ENCODE measurements at places on chromosomes 2 and 18. TPM values are rescaled to one million over a fixed set of nuclear protein-coding genes. Genes with fewer than 3 reads are reported as not detected.

DNA sequence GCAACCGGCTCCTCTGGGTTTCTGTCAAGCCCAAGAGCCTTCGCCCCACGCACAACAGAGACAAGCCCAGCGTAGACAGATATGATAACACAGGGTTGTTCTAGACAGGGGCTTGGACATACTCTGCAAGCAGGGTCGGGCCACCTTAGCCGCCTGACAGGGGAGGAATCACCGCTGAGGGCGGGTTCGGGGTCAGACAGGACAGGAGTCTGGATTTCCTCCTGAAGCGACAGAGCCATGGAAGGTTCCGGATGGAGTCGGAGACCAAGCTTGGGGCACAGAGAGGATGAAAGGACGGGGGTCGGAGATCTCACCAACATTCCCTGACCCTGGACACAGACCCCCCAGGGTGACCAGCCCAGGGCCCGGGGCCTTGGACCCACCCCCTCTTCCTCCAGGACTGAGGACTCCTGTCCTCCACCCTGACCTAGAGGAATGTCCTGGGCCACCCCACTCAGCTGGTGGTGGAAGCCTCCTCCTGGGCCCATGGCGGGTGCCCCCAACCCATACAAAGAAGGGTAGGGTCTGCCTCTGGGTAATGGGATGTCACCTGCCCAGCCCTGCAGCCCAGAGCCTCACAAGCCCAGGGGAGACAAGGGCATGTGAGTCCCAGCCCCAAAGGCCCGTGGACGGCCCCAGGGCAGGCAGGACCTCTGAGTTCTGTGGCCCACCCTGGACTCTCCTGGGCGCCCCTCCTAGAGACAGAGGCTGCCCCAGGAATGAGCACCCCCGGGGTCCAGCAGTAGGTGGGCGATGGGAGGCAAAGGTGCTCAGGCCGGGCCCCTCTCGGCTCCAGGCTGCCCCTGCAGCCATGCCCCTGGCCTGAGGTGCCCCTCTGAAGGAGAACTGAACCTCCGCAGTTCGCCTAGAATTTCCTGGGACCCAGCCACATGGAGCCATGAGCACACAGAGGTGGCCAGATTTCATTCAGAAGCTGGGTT lies 44.1 kb upstream of the GPC1 start:
- DNase-seq, result peak; percentile 4

GRCh38 chr2:217834057-217834620 lies 168.7 kb downstream of the TNS1 start:
- DNase-seq, result peak; percentile 84

DNA sequence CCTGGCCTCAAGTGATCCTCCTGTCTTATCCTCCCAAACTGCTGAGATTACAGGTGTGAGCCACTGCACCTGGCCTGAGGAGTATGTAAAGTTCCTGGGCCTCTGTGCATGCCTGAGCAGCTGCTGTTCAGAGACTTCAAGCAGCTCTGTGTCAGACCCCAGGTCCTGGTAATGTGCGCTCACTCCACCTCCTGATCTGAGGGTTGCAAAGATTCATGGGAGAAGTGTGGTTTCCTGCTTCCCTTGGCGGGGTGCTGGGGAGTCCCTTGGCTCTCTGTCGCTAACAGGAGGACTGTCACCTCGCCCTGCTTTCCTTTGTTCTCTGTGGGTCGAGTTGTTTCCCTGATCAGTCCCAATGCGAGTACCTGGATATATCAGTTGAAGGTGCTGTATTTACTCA lies 8.6 kb upstream of the IL36A start:
- no peak for DNase-seq

- DNase-seq, result no peak
Measured at GRCh38 chr2:95061119-95061512, 35.6 kb downstream of the MAL start.

DNA sequence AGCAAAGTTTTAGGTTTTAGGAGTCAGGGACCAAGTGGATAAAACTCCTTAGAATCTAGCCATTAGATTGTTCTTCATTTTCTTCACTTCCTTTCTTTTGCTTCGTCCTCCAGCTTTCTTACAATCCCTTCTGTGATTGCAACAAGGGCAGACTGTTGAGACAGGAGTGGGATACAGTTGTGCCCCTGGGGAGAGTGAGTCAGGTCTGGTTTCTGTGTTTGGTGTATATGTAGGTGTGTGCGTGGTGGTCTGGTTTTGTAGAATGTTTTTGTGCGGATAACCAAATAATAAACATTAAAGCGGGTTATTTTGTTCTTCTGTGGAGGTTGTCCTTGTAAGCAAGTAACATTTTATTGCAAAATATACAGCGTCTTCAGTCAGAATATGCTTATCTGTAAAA lies 7.3 kb downstream of the INSIG2 start:
- DNase-seq, result no peak

- DNase-seq, result no peak
Measured at GRCh38 chr2:68231061-68231372, 21.3 kb downstream of the PPP3R1 start.

- no peak for DNase-seq
Measured at GRCh38 chr18:6776188-6776587, 46.7 kb downstream of the ARHGAP28 start.

DNA sequence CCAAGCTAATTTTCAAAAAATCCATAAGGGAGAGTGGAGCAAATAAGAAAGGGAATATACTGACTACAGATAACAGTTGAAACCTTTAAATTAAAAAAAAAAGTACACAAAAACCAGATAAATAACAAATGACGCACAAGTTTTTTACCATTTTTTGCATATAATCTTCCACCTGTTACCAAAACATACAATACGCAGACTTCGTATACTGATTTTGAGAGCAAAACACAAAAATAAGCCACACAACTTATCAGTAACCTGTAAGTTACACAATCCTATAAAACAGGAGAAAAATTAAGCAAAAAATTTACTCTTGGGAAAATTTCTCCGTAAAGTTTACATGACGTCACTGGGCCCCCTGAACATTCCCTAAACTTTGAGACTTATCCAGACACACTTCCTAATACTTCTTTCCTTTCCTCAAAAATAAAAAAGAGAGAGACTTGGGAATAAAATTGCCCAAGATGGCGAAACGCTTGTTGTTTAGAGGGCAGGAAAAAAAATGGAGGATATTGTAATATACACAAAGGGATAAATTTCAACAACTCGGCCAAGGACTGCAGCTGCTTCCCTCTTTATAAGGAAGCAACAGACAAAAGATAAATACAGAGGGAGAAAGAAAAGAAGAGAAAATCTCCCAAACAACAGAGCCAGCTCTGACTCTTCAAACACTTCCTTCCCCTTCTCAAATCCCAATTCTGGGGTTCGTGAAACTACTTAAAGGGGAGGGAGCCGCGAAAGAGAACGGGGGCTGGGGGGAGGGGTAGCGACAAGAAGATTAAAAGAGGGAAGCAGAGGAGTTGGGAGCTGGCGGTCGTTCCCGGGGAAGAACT lies 1.6 kb downstream of the BAZ2B start:
- no peak for DNase-seq

DNA sequence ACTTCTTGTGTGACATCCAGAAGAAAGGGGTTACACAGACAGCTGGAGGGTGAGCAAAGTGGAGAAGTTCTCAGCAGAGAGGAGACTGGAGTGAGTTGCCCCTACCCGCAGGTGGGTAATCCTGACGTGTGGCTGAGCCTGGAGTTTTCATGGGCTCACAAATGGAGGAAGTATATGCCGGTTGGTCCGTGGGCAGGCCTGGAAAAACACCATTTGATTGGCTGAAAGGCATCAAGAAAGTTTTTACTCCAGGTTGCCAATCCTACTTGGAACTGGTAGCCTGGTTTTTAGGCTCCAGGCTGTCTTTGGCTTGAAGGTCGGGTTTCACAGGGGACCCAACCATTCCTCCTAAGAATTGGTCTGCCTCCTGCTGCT lies 1177.4 kb upstream of the LRRTM1 start:
- no peak for DNase-seq

DNA sequence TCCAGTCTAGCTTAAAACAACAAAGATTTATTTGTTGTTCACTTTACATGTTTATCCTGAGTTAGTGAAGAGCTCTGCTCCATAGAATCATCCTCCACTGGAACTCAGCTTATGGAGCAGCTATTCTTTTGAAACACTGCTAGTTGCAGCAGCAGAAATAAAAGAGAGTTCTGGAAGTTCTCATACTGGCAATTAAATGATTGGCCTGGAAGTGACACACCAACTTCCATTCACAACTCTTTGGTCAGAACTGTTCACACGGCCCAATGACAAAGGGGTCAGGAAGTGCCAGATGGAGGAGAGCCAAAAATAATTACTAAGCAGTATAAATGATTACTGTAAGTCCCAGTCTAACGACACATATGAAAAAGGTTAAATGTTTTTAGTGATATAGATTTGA lies 39.1 kb downstream of the FBXO11 start:
- DNase-seq, result peak; percentile 57

GRCh38 chr2:226767056-226767813 lies 32.4 kb downstream of the IRS1 start:
- peak; percentile 45 for DNase-seq

GRCh38 chr2:101766871-101767739 lies 69.6 kb downstream of the MAP4K4 start:
- DNase-seq, result no peak

DNA sequence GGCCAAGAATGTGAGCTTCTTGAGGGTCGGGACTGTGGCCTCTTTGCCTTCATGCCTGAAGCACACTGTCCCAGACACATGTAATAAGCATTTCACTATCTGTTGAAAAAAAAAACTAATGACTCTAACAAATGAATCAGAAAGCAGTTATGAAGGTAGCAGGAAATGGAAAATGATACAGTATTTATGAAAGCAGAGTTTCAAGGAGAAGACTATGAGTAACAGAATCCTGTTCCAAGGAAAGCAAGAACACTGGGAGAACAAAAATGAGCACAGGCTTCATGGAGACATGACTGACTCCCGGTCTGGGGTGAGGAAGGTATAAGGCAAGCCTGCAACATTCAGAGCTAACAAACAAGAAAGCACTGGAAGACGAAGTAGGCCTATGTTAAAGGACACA lies 190.8 kb downstream of the RNF152 start:
- no peak for DNase-seq

GRCh38 chr2:97005353-97005752 lies 19.0 kb upstream of the FAM178B start:
- no peak for DNase-seq

GRCh38 chr2:64862623-64863022 lies 126.6 kb upstream of the SLC1A4 start:
- no peak for DNase-seq

GRCh38 chr2:224461391-224461790 lies 59.5 kb upstream of the FAM124B start:
- DNase-seq, result no peak

DNA sequence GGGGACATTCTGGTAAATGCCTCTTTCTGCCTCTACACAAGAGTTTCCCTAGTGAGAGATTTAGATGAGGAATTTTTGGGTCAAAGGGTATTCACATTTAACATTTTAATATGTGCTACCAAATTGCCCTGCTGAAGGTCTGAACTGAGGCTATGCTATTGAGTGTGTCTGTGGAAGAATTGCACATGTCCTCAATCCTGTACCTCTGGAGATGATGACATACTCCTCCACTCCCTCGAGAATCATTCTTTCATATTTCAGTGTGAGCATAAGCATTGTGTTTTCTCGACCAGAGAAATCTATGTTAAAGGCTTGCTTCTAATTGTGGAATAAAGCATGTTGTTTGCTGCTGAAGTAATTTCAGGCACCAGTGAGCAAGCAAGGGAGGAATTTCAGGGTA lies 110.5 kb downstream of the TSN start:
- DNase-seq, result no peak

DNA sequence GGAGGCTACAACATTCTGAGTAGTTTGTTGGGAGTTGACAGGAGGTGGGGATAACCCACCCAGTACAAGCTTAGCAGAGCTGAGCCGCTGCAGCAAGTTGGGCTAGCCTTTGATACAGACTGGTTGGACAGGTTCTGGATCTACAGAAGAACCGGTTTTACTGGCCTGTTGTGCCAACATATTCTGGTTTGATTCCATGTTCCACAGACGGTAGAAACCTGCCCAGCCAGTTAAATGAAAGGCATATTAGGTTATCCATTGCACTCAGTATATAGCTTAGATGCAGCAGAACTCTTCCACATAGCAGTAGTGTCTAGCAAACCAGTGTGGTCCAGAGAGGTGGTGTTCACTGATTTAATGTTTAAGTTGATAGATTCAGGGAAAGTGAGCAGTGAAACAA lies 19.3 kb upstream of the RBBP8 start:
- DNase-seq, result no peak

DNA sequence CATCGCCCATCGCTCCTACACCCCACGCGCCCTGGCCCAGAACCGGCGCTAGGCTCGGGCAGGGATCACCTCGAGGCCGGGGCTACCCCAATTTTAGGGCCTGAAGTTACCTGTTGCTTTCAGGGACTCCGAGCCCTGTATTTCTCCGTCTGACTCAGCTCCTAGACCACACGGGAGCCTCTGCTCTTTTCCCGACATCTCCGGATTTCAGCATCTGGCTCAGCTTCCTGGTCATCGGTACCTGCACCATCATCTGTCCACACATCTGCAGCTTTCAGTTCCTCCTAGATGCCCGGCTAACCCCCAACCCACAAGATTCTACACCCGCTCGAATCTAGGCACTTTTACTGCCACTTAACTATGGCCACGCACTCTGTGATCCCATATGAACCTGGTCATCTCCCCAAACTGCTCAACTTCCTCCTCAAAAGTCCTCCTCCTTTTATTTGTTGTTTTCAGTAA lies 12.1 kb upstream of the HMSD start:
- DNase-seq, result no peak

- DNase-seq, result peak; percentile 35
Measured at GRCh38 chr2:86315084-86315483, 22.3 kb downstream of the REEP1 start.

DNA sequence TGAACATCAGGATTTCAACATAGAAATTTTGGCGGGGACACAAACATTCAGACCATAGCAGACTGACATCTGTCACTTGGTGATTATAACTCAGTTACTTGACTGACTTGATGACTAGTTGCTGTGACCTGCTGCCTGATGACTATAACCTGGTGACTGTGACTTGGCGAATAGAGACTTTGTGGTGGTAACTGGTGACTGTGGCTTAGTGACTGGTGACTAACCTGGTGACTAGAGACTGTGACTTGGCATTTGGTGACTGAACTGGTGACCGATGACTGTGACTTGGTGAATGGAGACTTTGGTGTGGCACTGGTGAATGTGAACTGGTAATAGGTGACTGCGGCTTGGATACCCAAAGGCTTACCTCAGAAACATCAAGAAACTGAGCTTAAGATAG lies 563.1 kb upstream of the FAM98A start:
- DNase-seq, result no peak

The CAPN14 gene
- total RNA-seq, result 0.17 TPM

The PRKAG3 gene
- total RNA-seq, result not detected

The WDFY1 gene
- total RNA-seq, result 22.2 TPM

The SPP2 gene
- total RNA-seq, result not detected

The MAB21L4 gene
- total RNA-seq, result not detected

The LYG2 gene
- total RNA-seq, result not detected
